ENCODE measurements at places on chromosomes 7 and 10. TPM values are rescaled to one million over a fixed set of nuclear protein-coding genes. Genes with fewer than 3 reads are reported as not detected.
A peak's percentile ranks its signal among the peaks of the same experiment; 100 is the strongest.

DNA sequence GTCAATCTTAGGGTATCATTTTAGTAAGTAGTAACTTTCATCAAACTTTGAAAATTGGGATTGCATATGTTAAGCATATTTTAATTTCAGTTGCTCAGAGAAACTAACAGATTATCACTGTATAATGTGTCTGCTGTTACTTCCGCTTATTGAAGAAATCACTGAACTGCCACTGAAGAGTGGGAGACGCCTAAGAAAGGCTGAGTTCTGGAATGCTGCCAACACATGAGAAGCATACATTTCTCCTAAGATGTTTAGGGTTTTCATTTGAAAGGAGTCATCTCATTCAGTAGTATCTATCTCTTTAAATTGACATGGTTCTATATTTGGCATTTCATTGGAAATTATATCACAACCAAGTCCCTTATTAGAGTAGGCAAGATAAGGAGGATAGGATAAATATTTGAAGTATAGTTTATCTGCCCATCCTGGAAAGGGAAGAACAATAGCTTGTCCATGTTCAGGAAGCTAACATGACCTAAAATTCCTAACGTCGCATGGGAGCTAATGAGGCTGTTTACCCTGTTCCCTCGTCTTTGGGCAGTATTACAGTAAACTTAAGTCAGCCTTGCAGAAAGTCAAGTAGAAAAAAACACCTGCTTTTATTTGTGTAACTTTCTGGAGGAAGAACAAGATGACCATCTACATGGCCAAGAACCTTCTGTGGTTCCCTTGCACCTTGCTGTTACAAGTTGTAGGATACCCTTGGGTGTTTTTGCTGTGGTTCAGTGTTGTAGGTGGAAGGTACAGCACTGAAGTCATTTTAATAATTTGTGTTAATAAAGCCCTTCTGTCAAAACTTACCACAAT, 67.3 kb downstream of the NHLRC2 start:
- no peak for DNase-seq
- H3K4me3 ChIP-seq: no peak overlapping the region
- no peaks in the 10 kb centered on the region for H3K27me3 ChIP-seq
- H3K36me3 ChIP-seq: no peaks in the 10 kb centered on the region

DNA sequence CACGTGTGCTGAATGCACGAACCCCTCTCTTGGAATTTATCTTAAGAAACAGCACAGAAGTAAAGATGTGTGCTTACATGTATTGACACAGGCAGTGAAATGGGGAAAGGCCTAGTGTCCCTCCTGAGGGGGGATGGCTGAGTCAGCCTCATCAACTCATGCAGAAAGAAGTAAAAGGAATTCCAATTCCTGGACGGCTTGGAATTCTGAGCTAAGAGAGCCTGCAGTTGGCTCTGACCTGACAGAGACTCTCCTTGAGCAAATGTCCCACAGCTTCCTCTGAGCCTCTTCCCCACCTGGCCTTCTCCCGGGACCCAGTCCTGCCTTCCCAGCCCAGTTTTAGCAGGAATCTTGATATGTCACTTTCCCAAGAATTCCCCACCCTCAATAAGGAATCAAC, 542.4 kb upstream of the ADARB2 start:
- no peaks in the 10 kb centered on the region for H3K36me3 ChIP-seq
- no peaks in the 10 kb centered on the region for H3K27me3 ChIP-seq
- H3K4me1 ChIP-seq: peaks cover 48% of the 10 kb centered on the region
- no peak overlapping the region for H3K4me3 ChIP-seq
- H3K27ac ChIP-seq: no peak overlapping the region
- DNase-seq: peak; percentile 68

- no peaks in the 10 kb centered on the region for H3K27me3 ChIP-seq
- H3K27ac ChIP-seq: no peak overlapping the region
- no peaks in the 10 kb centered on the region for H3K36me3 ChIP-seq
- no peak for DNase-seq
- no peak overlapping the region for H3K4me3 ChIP-seq
- peaks cover 17% of the 10 kb centered on the region for H3K4me1 ChIP-seq
These were observed 101.3 kb upstream of the DKK1 start for GRCh38 chr10:52212802-52213201.

The SFRP5 gene
- total RNA-seq: not detected

The TEX47 gene
- total RNA-seq: not detected

DNA sequence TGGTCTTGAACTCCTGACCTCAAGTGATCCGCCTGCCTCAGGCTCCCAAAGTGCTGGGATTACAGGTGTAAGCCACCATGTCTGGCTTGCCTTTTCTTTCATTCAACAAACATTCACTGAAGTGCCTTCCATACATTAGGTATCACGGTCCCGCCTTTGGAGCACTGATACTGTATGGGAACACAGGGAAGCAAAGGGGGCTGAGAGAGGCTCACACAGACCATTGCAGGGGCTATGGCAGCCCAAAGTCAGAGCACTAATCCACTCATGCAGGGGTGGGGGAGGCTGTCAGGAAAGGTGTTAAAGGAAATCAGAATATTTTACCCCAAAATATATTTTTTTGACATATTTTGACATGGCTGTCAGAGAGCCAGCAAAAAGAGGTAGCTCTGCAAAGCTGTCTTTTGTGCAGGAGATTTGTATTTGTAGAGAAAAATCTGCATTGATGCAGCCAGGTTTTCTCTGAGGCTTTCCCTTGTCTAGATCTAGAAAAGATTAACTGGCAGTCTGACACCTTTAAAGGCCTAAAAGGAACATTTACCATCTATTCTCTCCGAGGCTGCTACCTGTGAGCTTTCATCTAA, 42.0 kb upstream of the PDLIM1 start:
- DNase-seq: no peak
- H3K27me3 ChIP-seq: no peaks in the 10 kb centered on the region
- no peak overlapping the region for H3K4me3 ChIP-seq
- H3K27ac ChIP-seq: no peak overlapping the region
- no peaks in the 10 kb centered on the region for H3K36me3 ChIP-seq

The HOXA13 gene
- not detected for total RNA-seq

DNA sequence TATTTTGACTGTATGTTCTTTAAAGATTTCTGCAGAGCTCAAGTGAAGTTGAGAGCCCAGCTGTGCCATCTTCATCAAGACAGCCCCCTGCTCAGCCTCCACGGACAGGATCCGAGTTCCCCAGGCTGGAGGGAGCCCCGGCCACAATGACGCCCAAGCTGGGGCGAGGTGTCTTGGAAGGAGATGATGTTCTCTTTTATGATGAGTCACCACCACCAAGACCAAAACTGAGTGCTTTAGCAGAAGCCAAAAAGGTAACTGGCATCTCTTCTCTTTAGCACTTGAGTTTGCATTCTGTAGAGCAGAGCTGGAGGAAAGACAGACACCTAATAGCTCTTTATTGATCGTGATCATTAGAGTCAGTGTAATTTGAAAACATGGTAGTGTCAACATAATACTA, 33.7 kb downstream of the MCM10 start:
- no peak for DNase-seq
- no peak overlapping the region for H3K27ac ChIP-seq
- no peak overlapping the region for H3K4me3 ChIP-seq
- no peaks in the 10 kb centered on the region for H3K4me1 ChIP-seq
- no peaks in the 10 kb centered on the region for H3K27me3 ChIP-seq
- H3K36me3 ChIP-seq: peaks cover 18% of the 10 kb centered on the region

GRCh38 chr10:86942441-86943315, 14.7 kb downstream of the MMRN2 start:
- H3K27me3 ChIP-seq: no peaks in the 10 kb centered on the region
- peaks cover 4% of the 10 kb centered on the region for H3K4me1 ChIP-seq
- no peaks in the 10 kb centered on the region for H3K36me3 ChIP-seq
- H3K4me3 ChIP-seq: no peak overlapping the region
- no peak for DNase-seq

GRCh38 chr10:50972591-50972990, 87.2 kb upstream of the A1CF start:
- no peak overlapping the region for H3K27ac ChIP-seq
- H3K27me3 ChIP-seq: no peaks in the 10 kb centered on the region
- no peak for DNase-seq
- no peak overlapping the region for H3K4me3 ChIP-seq

GRCh38 chr7:155303039-155303593, 5.4 kb downstream of the INSIG1 start:
- DNase-seq: no peak
- H3K27me3 ChIP-seq: no peaks in the 10 kb centered on the region
- H3K27ac ChIP-seq: no peak overlapping the region

The MBL2 gene
- not detected for total RNA-seq

The TRIM8 gene
- total RNA-seq: 33.8 TPM

Measured in neural progenitor cell (in vitro differentiated cells).